Liver (tissue), 10 donors: ENCODE measurements at places on chromosomes 2 and 18.

DNA sequence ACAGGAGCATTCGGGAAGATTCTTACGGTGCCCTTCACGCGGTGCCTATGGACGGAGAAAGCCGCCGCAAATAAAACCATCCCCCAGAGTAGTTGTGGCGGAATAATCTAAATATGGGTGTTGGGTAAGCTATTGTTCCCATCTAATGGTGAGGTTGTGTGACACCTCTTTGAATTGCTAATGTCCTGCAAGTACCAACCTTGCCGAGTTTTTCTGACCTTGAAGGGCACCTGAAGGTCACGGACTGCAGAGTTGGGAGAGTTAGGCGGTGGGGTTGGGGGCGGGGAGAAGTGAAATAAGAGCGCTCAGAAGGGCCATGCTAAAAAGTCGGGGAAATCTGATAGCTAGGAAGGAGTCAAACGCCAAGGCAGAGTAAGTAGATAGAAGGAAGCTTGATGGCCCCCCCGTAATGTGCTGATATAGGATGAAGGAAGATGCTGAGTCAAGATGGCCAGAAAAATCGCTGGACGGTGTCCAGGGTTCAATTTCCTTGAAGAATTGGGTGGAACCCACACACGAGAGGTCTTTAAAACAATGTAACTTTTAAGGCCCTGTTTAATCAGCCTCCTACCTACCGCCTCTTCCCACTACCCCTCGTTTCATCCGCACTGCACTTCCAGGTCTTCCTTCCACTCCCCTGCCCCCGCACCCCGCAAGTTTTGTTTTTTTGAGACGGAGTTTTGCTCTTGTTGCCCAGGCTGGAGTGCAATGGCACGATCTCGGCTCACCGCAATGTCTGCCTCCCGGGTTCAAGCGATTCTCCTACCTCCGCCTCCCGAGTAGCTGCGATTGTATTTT lies 600 bp downstream of the KATNAL2 start:
- DNase-seq, result peak; percentile 41

DNA sequence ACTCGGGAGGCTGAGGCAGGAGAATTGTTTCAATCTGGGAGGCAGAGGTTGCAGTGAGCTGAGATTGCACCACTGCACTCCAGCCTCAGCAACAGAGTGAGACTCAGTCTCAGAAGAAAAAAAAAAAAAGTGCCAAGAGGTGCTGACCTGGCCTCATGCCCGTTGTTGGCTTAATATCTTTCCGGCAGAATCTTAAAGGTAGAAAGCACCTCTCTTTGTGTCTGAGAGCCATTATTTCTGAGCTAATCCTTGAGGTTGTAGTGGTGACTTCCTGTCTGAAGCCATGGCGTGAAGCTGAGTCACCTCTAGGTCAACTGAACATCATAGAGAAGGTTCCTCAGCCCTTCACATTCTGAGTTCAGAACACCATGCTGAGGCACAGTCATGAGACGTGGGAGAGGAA lies 60.4 kb downstream of the WDSUB1 start:
- no peak for DNase-seq

DNA sequence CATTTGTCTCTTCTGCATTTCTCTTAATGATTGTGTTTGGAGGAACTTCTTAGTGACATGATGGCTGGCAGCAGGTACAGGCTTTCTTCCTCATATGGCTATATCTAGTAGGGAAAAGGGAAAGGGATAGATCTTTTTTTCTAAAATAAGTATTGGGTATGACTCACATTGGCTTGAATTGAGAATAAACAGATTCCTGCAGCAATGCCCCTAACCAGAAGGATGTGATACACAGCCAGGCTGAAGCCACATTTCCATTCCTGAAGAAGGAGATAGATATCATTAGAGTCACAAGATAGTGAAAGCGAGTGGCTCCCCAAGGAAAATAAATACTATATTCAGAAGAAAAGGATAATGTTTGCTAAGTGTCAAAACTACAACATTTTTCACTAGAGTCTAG lies 61.1 kb downstream of the VWC2L start:
- no peak for DNase-seq

- no peak for DNase-seq
These were observed 39.9 kb downstream of the CTAGE1 start for GRCh38 chr18:22377769-22378168.

GRCh38 chr2:17543848-17544247 lies 3.4 kb downstream of the VSNL1 start:
- no peak for DNase-seq

- no peak for DNase-seq
These were observed 25.5 kb upstream of the YWHAQ start for GRCh38 chr2:9656270-9656766.

DNA sequence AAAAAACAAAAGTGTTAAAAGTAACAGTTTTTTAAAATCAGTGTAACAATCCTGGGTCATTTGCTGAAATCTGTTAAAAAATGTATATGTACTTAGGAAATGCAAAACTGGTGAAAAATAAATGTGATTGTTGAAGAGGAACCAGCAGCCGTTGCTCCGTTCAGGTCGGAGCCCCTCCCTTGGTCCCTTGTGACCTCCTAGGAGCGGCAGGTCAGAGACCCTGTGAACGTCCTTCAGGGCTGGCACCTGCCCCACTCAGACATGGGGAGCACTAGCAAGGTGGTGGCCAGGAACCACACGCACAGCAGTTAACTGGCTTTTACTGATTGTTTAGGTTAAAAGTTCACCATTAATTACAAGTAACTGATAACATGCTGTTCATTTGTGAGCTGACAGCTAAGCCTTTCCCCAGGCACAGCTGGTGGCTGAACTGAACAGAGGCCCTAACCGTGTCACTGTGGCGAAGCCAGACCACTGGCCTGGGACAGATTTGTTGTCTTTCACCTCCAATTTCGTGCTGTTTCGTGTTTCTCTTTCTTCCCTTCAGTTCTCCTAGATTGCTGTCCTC lies 159.2 kb upstream of the ALKAL2 start:
- DNase-seq, result no peak

- DNase-seq, result no peak
These were observed 5.8 kb upstream of the PRELID3A start for GRCh38 chr18:12401881-12402280.

- DNase-seq, result no peak
These were observed 53.9 kb downstream of the INO80C start for GRCh38 chr18:35443847-35444246.

DNA sequence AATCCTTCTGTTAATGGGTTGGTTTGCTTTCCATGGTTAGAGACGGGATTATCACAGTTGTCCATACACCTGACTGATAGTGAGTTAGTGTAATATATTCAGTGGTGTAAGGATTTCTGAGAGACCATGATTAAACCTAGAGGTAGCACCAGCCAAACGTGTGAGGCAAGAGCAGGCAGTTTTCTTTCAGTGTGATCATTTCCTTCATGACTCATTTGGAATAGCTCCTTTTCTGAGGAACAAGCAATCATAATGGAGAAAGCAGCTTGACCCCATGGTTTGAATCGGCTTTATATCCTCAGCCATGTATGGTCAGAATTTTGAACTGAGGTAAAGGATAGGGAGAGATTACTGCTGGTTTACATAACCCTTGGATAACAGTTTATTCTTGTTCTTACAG lies 2.9 kb downstream of the MXD1 start:
- DNase-seq, result no peak

DNA sequence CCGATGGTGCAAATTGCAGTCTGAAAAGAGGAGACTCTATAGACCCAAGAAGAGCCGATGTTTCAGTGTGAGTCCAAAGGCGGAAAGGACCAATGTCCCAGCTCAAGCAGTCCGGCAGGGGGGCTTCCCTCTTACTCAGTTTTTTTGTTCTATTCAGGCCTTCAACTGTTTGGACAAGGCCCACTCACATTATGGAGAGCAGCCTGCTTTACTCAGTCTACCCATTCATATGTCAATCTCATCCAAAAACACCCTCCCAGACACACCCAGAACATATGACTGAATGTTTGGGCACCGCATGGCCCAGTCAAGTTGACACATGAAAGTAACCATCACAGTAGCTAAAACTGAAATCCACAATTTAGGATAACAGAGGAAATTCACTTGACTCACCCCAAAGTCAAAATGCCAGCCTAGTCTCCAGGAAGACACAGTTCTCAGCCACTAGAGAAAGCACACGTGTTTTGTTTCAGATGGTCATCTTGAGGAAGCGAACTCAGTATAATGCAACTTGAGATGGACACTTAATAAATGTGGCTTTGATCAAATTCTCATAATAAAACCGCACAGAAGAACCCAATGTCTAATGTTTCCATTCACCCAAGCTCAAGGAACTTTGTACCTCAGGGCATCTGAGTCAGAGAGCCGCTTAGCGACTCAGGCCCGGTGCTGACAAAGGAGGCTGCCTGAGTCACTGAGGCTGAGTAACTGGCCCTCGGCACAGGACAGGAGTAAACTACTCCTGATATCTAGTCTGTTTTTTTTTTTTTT lies 2.4 kb downstream of the FHL2 start:
- no peak for DNase-seq

DNA sequence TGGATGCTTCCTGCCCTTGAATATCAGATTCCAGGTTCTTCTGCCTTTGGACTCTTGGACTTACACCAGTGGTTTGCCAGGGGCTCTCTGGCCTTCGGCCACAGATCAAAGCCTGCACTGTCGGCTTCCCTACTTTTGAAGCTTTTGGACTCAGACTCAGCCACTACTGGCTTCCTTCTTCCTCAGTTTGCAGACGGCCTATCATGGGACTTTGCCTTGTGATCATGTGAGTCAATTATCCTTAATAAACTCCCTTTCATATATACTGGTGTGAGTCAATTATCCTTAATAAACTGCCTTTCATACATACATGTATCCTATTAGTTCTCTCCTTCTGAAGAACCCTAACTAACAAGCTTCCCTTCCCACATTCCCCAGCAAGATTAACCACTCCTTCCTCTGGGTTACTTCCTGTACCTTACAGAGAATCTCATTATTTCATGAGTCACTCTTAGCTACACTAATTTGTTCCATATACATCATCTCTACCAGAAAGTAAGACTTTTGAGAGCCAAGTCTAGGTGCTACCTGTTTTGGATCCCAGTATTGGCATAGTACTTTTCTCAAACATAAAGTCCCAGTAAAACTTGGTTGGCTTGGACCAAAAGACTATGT lies 31.3 kb upstream of the LRATD1 start:
- DNase-seq, result no peak

- no peak for DNase-seq
These were observed 114.5 kb downstream of the CDH2 start for GRCh38 chr18:28062443-28062842.

DNA sequence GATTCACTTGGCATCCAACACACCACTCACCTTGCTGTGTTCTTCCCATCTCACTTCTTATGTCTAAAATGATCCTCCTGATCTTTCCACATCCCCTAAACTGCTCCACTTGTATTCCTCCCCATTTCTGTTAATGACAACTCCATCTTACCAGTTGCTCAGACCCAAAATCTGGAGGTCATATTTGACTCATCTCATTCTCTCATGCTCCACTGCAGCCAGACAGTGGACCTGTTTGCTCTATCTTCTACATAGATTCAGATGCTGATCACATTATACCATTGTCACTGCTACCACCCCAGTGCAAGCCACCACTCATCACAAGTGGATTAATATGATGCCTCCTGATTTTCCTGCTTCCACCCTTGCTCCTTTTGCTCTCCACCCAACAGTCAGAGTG lies 7.9 kb upstream of the NABP1 start:
- no peak for DNase-seq

- DNase-seq, result peak; percentile 77
These were observed 16.6 kb downstream of the NIF3L1 start for GRCh38 chr2:200905618-200906296.
